Activated T-cell treated with anti-CD3 and anti-CD28 coated beads for 48 hours (primary cell): ENCODE measurements at places on chromosomes 5 and 9.

- no peak for DNase-seq
Measured at GRCh38 chr9:125922854-125923253, 175.7 kb downstream of the PBX3 start.

DNA sequence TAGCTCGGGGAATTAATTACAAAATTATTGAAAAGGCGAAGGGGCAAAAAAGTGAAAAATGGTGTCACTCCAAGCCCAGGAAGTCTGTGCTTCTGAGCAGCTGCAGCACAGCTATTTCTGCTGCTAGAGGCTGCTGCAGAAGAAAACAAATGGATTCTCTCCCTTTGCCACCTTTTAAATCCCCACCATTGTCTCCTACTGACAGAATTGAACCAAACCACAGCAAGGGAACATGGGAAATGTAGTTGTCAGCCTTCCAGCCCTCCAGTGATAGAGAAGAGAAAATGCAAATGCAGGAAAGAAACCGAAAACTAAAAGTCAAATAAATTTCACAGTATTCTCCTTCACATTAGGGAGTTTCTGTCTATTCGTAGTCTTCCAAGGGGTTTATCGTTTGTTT lies 33.4 kb upstream of the CDC42SE2 start:
- DNase-seq, result no peak

DNA sequence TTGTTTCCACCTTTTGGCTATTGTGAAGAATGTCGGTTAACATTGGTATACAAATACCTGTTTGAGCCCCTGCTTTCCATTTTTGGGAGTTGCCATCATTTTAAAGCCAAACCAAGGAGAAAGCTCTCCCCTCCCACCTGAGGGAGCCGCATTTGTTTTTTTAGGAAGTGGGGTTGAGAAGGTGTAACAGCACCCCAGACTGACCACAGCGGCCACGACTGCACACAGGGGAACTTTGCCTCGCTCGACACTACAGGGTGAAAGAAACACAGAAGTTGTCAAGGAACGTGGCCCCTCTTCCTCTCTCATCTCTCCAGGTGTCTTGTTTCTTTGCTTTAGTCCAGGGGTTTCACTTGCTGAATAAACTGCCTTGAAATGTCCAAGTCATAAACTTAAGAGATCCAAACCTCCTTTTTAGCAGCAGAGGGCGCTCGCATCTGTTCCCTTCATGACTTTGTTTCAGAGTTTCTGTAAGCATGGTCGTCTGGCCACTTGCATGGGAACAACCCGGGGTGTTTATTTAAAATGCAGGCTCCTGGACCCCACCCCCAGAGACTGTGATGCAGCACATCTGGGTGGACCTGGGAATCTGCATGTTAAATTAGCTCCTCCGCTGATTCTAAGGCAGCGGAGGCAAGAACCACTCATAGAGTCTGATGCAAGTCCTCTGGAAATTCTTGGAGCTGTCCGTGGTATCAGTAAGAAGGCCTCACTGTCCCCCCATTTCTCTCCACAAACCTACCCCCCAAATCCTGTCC lies 2.1 kb upstream of the TTLL11 start:
- DNase-seq, result peak; percentile 27

GRCh38 chr5:38709678-38710306 lies 136.0 kb upstream of the OSMR start:
- no peak for DNase-seq

GRCh38 chr5:81192373-81192750 lies 40.8 kb upstream of the CKMT2 start:
- no peak for DNase-seq
